M059J (cell line): ENCODE measurements at places on chromosomes 11 and 22. TPM values are rescaled to one million over a fixed set of nuclear protein-coding genes. Genes with fewer than 3 reads are reported as not detected.
A peak's percentile ranks its signal among the peaks of the same experiment; 100 is the strongest.

- DNase-seq: no peak
Measured at GRCh38 chr11:118610773-118611432, 3.5 kb downstream of the PHLDB1 start.

- DNase-seq: peak; percentile 52
Measured at GRCh38 chr11:110070176-110070575, 23.0 kb upstream of the ZC3H12C start.

- peak; percentile 33 for DNase-seq
Measured at GRCh38 chr22:20956258-20957101, 10.6 kb upstream of the AIFM3 start.

DNA sequence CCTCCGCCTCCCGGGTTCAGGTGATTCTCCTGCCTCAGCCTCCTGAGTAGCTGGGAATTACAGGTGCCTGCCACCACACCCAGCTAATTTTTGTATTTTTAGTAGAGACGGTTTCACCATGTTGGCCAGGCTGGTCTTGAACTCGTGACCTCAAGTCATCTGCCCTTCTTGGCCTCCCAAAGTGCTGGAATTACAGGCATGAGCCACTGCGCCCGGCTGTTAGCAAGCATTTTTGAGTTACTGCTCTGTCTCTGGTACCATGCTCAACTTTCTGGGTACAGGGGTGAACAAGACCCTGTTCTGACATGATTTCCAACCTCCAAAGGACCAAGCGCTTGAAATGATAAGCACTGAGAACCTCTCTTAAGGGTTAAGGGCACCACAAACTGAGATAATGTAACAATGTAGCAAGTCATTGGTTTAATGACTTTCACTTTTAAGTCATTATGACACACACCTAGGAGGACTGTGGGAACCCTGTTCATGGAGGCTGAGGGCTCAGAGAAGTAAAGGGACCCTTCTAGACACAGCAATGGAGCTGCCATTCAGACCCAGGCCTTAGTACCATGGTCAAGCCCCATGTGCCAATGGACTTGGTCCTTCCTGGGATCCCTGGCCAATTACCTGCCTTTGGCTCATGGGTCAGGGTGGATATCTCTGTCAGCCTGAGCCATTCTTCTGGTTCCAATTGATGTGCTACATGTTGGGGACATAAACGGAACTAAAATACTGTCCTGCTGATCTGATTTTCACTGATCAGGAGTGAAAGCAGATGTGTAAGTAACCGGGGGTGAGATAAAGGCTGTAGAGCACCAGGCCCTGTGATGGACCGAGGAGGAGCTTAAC, 11.6 kb downstream of the SLC3A2 start:
- no peak for DNase-seq

DNA sequence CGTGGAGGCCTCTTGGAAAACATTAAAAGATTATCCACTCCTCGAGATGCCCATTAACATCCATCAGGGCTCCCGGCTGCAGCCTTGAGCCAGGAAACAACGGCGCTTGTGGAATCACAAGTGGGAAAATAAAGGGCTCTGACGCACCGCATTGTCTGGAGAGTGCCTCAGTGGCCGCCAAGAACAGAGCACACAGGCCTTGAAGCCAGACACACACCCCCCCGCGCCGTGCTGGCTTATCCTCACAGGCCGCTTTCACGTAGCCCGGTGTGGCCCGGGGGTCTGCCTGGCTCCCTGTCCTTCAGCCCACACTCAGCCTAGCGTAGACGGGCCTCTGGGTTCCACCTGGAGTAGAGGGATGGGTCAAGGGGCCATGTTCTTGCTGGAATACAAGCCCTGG, 1020.5 kb downstream of the BRD1 start:
- DNase-seq: no peak

PITPNB gene
- total RNA-seq: 11.8 and 18.9 TPM in 2 replicates
